Left lobe of liver (tissue), 2 donors: ENCODE measurements at places on chromosomes 7 and 10.

- no peak for DNase-seq
Measured at GRCh38 chr7:80039251-80039884, 95.3 kb upstream of the GNAI1 start.

DNA sequence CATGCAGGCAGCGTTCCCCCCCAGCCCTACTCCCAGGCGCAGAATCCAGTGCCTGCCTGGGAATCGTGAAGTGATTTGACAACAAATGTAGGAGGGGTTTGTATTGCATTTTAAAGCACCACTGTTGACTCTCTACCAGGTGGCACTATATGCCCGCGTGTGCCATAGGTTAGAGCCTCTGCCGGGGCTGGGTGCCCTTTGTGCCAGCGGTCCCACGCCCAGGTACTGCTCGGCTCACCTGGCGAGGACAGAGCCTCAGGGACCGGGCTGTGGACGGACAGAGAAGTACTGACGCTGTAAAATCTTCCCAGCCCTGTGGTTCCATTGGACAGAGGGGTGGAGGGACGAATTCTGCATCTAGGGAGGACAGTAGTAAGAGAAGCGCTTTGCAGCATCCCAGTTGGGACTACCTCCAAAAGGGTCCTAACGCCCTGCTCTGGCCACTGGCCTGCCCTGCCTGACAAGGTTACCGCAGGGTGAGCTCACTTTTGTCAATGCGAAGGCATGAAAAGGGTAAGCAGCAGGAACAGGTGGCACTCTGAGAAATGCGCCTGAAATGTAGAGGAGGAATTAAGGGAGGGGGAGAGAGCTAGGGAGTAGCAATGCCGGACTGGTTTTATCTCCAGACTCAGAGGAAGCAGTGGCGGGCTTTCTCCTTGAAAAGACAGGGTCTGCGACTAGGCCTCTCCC, 788 bp upstream of the CACNA2D1 start:
- DNase-seq, result no peak

DNA sequence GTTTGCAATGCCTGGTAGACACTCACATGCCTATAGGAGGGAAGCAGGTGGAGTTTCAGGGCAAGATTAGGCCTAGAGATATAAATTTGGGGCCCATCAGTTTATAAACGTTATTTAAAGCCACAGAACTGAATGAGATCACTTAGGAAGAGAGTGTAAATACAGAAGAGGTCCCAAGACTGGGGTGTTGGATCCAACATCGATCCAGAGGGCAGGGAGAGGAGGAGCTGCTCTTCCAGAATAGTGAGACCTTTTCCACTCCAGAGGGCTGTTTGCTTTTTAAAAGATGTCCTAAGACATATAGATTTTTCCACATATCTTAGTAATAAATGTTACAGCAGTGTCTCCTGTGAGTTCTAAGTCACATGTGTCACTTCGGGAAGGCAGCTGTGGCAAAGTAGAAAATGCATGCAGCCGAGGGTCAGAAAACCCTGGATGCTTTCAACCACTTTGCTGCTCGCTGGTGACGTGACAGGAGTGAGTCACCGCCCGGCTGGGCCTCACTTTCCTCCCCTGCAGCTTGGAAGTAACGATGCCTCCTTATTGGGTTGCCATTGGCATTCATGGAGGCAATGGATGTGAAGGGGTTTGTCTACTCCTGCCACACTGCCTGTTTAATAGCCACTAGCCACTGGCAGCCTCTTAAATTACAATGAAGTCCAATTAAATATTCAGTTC, 95.4 kb downstream of the TRIL start:
- DNase-seq, result no peak

GRCh38 chr10:130986846-130987245, 324.7 kb downstream of the TCERG1L start:
- DNase-seq, result no peak

- DNase-seq, result no peak
Measured at GRCh38 chr7:47852330-47853245, 95.7 kb downstream of the PKD1L1 start.

DNA sequence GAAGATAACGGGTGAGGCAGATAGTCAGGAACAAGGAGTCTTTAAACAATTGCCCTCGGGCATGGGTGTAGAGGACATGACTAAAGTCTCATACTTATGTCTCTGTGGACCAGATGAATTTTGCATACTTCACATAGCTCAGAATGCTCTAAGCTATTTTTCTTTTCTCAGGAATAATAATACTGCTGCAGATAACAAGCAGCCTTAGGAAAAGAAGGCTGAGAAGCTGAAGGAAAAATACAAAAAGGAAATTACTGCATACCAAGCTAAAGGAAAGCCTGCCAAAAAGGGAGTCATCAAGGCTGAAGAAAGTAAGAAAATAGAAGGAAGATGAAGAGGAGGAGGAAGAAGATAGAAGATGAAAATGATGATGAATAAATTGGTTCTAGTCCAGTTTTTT, 13.4 kb upstream of the ERCC6 start:
- no peak for DNase-seq

DNA sequence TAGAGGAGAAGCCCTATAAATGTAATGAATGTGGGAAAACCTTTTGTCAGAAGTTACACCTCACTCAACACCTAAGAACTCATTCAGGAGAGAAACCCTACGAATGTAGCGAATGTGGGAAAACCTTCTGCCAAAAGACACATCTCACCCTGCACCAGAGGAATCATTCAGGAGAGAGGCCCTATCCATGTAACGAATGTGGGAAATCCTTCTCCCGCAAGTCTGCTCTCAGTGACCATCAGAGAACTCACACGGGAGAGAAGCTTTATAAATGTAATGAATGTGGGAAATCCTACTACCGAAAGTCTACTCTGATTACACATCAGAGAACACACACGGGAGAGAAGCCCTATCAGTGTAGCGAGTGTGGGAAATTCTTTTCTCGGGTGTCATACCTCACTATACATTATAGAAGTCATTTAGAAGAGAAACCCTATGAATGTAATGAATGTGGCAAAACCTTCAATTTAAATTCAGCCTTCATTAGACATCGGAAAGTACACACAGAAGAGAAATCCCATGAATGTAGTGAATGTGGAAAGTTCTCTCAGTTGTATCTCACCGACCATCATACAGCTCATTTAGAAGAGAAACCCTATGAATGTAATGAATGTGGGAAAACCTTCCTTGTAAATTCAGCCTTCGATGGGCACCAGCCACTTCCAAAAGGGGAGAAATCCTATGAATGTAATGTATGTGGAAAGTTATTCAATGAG, 18.9 kb downstream of the RBAK start:
- no peak for DNase-seq

DNA sequence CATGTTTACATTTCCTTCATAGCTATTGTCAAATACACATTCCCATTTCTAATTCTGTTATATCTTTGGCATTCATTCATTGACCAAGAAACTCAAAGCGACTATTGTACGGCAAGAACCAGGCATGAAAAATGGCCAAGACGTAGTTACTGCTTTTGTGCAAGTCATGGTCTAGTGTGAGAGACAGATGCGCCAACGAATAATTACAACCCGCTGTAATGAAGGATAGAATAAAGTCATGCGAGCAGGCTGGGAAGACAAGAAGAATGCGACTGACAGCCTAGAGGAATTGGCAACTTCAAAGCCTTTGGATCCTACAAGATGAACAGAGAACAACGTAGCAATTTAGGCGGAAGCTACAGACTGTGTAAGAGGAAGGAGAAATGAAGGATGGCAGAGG, 221.2 kb downstream of the CALN1 start:
- DNase-seq, result no peak

DNA sequence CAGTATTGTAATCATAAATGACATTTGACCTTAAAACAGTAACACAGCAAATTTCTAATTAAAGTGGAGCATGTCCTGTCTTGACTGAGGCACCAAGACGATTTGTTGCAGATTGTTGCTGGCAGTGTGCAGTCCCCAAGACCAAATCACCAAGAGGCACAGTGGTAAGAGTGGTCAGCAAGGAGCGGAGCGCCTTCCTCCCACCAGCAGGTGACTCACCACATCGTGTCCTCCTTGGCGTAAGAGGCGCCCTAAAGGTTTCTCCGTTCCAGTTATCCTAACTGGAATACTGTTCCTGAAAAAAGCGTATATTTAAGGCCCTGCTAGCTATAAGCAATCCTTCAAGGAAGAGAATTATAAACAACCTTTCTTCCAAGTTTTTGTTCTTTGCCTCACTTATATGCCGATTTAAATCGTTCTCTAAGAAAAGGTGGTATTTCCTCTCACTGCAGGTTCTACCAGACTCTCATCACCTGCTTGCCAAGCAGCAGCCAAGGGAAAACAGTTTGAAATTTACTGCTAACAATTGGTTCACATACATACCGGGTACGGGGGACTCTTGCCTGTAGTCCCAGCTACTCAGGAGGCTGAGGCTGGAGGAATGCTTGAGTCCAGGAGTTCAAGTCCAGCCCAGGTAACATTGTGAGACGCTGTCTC, 10.7 kb upstream of the REPIN1 start:
- no peak for DNase-seq

GRCh38 chr10:72250666-72251065, 23.1 kb upstream of the DDIT4 start:
- DNase-seq, result peak; percentile 74

- no peak for DNase-seq
Measured at GRCh38 chr7:116222501-116222900, 12.2 kb downstream of the TES start.

DNA sequence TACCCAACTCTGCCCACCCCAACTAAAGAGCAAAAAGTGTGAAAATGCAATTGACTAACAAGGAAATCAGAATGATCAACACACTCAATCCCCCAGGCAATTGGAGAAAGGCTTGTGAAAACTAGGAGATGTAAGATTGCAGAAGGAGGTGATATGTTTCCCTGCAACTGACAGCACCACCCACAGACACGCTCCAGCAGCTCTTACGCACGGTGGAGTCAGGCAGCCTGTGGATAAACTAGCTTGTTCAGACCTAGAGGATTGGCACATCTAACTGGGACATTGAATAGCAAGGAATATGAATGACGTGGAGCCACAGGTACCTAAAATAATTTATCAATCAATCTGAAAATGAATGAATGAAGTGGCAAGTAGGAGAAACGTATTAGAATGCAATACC, 125.7 kb upstream of the MYO3A start:
- DNase-seq, result no peak

- DNase-seq, result no peak
Measured at GRCh38 chr7:138804618-138805017, 6.6 kb upstream of the ATP6V0A4 start.

- no peak for DNase-seq
Measured at GRCh38 chr10:25573316-25573715, 360.7 kb upstream of the MYO3A start.

- no peak for DNase-seq
Measured at GRCh38 chr7:99624484-99624883, 7.7 kb downstream of the ZSCAN25 start.

GRCh38 chr7:27409776-27410175, 167.2 kb downstream of the EVX1 start:
- no peak for DNase-seq

- DNase-seq, result no peak
Measured at GRCh38 chr7:4281231-4281993, 400.7 kb upstream of the FOXK1 start.

DNA sequence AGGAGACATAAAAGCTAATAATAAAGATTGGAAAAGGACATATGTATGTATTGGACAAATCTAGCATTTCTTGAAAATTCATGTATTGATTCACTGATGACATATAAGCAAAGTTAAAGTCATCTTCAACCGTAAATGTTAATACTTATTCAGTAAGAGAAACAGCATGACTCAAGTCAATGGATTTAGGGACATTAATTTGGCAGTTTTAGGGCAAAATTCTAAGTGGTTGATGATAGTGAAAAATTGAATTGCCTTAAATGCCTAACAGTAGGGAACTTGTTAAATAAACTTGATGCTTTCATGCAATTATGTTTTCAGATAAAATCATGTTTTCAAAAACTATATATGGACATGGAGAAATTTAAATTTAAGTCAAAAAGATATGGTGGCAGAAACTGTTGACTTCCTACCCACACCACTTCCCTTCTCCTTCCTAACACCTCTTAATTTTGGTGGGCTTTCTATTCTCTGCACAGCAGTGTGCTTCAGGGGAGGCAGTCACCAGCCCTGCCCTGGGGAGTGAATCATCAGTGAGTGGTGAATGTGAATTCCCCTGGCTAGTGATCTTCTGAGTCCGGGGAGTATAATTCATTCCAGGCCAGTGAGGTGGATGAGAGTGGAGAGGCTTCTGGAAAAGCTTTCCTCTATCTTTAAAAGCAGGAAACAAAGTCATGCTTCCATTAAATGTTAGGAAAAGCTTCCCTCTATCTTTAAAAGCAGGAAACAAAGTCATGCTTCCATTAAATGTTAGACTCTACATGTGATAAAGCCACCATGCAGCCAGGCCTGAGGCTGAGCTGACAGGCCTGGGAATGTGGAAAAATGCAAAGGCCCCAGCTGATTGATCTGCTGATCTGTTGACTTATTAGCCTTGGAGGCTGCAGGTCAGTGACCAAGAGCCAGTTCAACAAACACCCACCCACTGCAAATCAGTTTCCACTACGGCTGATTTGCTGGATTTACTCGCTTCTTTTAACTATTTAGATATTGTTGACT, 25.2 kb upstream of the ITGB1 start:
- DNase-seq, result peak; percentile 66

GRCh38 chr10:18221123-18221522, 80.9 kb downstream of the CACNB2 start:
- no peak for DNase-seq

- no peak for DNase-seq
Measured at GRCh38 chr7:128021366-128021765, 9.9 kb downstream of the LRRC4 start.
